Mucosa of descending colon (tissue), 3 donors: ENCODE measurements at places on chromosomes 11 and 22. TPM values are rescaled to one million over a fixed set of nuclear protein-coding genes. Genes with fewer than 3 reads are reported as not detected.

DNA sequence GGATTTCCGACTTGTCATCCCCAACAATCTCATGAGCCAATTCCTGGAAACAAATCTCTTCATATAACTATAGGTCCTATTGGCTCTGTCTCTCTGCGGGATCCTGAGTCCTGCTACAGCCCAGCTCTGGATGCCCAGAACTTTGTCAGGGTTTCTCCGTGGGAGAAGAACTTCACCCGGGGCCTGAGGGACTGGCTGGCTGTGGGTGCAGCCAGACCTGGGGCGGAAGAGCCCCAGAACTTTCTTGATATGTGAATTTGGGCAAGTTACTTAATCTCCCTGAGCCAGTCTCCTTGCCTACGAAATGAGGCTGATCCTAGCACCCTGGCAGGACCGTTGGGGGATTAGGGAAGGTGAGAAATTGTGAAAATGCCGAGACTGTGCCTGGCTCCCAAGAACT lies 6.6 kb upstream of the TRIM29 start:
- no peak for DNase-seq

The PRG3 gene
- not detected for total RNA-seq

The CHRM1 gene
- total RNA-seq: 1.4 TPM

The TESMIN gene
- total RNA-seq: 22.7 TPM
